ENCODE measurements at places on chromosomes 7 and 10.

- DNase-seq = no peak
Observed at GRCh38 chr7:37149051-37149772, 299.5 kb downstream of the ELMO1 start.

- no peak for DNase-seq
Observed at GRCh38 chr7:114218283-114218682, 196.3 kb upstream of the FOXP2 start.

GRCh38 chr7:139808427-139808826, 20.6 kb upstream of the TBXAS1 start:
- DNase-seq = no peak

DNA sequence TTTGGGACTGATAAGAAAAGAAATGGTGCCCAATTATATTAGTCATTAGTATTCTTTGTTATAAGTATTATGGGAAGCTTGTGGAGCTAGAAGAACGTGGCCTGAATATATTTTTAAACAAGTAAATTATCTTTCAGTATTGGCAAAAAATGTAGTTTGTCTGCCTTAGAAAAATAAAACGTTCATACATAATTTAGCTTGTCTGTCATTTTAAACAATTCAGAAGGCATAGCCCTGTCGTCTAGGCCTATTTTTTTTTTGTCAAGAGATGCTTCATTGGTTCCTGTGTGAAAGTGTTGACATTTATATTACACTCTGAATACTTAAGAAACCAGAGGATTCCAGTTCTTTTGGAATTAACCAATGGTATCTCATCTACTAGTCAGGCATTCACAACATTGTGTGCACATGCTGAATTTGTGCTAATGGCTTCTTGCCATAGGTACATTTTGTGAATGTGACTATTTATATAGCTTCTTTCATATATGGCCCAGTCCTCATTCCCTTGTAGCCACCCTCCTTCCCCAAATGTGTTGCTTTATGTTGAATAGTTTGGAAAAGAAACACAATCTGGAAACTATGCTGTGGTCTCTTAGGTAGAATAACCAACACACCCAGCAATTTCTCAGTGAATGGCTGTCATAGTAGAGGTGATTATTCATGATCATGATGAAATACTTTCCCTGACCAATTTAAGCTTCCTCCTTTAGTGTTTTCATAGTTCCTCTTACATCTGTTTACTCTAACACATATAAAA, 435.8 kb downstream of the EXOC4 start:
- no peak for DNase-seq

DNA sequence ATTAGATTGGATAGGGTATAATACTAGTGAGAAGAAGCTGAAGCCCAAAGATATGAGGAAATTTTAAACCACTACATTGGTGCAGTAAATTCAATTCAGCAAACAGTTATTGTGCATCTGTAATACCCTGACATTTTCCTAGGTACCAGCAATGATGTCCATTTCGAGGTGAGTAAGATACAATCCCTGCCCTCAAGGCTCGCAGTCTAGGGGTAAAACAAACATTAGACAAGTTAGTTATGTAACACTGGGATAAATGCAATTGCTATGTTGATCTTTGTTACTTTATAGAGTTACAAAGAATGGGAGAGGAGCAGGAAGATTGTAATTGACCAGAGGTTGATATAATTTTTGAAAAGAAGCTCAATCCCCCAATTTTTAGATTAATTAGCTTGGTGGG, 168.1 kb downstream of the PRKG1 start:
- no peak for DNase-seq

- DNase-seq = no peak
Observed at GRCh38 chr10:94403380-94404213, 1.3 kb downstream of the TBC1D12 start.

GRCh38 chr10:11684717-11685645, 57.2 kb upstream of the ECHDC3 start:
- DNase-seq = peak; percentile 66

GRCh38 chr7:143299840-143300239, 11.7 kb downstream of the CASP2 start:
- DNase-seq = peak; percentile 52

- DNase-seq = no peak
Observed at GRCh38 chr10:132685921-132686680, 99.8 kb downstream of the NKX6-2 start.

- DNase-seq = no peak
Observed at GRCh38 chr7:48398191-48398590, 226.9 kb downstream of the ABCA13 start.

GRCh38 chr7:97020601-97020995, 4.0 kb downstream of the DLX5 start:
- no peak for DNase-seq

DNA sequence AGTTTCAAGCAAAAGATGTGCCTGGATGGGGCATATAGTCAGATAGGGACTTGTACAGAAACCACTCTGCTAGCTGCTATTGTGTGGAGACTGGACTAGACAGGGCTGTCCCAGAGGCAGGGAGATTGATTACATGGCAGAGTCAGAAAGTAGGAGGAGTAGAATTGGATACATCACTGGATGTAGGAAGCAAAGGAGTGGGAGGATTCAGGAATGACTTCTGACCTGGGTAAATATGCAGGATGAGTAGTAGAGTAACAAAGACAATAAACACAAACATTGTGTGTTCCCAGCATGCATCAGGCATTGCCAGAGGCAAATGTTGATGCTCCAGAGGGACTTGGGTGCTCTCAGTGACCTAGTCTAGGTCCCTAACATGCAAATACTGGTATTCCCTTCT, 30.9 kb upstream of the MAT1A start:
- no peak for DNase-seq

GRCh38 chr7:140695381-140695780, 1.1 kb upstream of the NDUFB2 start:
- no peak for DNase-seq

GRCh38 chr7:4479367-4480039, 202.6 kb upstream of the FOXK1 start:
- peak; percentile 52 for DNase-seq

GRCh38 chr10:65176994-65177393, 1655.8 kb downstream of the REEP3 start:
- DNase-seq = no peak

- DNase-seq = no peak
Observed at GRCh38 chr7:17832820-17833355, 107.4 kb downstream of the SNX13 start.

GRCh38 chr10:131655101-131655849, 245.5 kb upstream of the PPP2R2D start:
- DNase-seq = no peak

- peak; percentile 64 for DNase-seq
Observed at GRCh38 chr10:6667679-6668270, 87.7 kb upstream of the PRKCQ start.

GRCh38 chr7:44052771-44053365, 8.4 kb downstream of the DBNL start:
- DNase-seq = no peak

DNA sequence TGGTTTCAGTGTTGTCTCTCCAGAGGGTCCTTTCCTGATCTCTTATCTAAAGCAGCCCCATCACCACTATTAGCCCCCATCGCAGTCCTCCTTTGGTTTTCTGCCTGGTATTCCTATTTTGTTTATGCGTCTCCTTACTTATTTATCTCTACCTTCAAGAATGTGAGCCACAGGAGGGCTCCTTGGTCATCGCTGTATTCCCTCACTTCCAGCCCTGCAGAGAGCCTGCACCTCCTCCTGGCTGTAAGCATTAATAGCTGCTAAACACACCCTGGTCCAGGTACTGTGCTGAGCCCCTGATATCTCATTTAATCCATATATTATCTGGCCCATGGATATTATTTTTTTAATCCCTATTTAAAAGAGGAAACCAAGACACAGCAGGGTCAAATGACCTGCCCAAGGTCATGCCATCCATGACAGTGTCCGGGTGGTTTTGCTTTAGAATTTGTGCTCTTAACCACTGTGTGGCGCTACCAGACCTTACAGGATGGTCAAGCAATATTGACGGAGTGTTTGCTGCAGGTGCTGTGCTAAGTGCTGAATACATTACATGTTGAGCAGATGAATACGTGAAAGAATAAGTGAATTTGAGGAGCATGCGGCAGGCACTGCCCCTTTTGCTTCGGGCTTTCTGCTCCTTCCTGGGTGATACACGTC, 227.2 kb downstream of the ADAM12 start:
- no peak for DNase-seq

DNA sequence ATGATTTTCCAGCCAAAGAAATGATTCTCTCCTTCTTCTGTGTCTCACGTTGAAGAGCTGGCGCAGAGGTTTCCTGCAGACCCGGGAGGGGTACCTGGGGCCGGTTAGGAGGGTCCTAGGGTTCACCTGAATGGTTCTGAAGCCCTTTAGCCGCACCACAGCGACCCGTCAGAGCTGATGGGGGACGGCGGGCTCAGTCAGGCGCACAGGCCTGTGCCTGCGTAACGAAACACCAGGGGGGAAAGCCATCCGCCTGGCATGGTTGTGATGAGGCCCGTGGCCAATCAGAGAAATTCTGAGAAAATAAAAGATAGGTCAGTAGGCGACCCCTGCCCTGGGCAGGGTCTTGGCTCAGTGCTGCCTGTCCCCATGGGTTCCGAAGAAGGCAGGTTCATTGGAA, 35.6 kb downstream of the FAM20C start:
- DNase-seq = no peak

GRCh38 chr10:13180788-13181187, 19.4 kb downstream of the MCM10 start:
- no peak for DNase-seq

GRCh38 chr7:131878777-131879176, 322.3 kb upstream of the PODXL start:
- DNase-seq = no peak

DNA sequence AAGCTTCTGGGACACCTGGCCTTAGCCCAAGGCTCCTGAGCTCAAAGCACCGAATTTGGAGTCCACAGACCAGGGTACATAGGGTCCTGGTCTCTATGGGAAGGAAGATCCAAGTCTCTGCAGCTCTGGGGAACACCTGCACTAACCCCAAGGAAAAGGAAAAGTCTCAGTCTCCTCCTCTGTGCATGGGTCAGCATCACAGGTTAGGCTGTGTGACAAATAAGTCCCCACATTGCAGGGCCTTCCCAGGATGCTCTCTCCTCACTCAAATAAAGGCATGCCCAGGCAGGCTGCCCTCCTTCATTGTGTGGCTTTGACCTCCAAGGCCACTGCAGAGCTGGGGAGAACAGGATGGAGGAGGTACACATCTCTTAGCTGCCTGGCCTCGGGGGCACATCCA, 121.0 kb upstream of the ZMIZ1 start:
- DNase-seq = no peak

- no peak for DNase-seq
Observed at GRCh38 chr10:123669886-123670285, 3.7 kb downstream of the GPR26 start.

DNA sequence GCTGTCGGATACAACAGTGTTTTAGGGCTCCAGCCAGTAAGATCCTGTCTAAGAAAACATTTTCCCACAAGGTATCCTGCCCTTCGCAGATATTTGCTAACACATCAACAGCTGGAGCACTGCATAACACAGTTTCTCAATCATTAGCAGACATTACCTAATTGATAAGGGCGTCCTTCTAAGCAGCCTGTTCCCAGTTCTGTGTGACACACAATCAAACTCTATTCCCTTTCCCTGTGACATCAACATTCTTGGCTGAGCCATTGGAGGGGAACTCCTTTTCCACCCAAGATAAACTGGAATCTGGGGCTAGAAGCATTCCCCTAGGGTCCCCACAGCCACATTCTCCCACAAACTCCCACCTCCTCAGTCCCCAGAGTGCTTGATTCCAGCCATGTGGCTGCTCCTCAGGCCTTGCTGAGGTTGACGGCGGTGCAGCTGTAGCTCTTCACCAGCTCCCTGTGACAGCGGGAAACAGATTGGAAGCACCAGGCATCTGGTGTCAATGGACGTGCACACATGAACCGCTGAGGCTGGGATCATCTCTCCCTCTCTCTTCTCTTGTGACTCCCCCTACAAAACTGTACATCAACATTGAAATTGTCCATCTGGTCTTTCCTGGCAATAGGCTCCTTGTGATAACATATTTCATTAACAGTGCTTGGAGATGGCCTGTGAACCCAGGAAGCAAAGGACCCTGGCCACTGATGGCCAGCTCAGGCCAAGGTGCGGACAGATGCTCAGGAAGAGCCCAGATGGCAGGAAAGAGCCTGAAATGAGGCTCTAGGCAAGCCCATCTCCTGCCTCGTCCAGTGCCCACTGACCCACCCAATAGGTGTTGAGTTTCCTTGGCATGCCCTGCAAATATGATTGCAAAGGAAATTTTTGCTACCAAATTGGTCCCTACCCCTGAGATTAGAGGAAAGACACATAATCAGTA, 131.1 kb upstream of the TBX20 start:
- no peak for DNase-seq

- DNase-seq = no peak
Observed at GRCh38 chr7:48116043-48116442, 27.0 kb downstream of the UPP1 start.

DNA sequence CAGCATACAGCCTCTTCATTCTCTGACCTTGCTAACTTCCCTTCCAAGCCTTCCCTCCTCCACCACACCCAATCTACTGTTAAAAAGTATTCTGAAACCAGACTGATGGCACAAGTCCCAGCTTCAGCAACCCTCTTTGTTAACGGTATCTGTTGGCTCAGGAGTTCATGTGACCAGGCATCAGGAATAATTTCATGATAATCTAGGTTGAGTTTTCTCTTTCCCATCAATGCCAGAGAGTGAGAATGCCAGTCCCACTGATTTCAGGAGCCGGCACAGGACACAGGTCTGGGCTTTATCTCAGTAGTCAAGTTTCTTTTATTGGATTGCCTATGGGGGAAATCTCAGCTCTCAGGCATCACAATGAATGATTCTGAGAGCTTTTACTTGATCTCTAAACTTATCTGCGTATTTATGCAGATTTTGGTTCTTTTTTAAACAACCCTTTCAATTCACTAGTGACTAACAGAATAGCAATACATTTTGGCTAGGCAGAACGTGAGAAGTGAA, 231.0 kb upstream of the LYZL1 start:
- no peak for DNase-seq

GRCh38 chr7:30162622-30163124, 27.9 kb downstream of the MTURN start:
- DNase-seq = no peak

GRCh38 chr10:29132551-29133111, 156.2 kb upstream of the LYZL1 start:
- DNase-seq = no peak

- DNase-seq = peak; percentile 56
Observed at GRCh38 chr10:11180228-11180627, 162.6 kb downstream of the CELF2 start.

- no peak for DNase-seq
Observed at GRCh38 chr7:114795475-114795874, 126.4 kb upstream of the MDFIC start.

GRCh38 chr7:100612730-100613390, 520 bp downstream of the MOSPD3 start:
- DNase-seq = peak; percentile 32

GRCh38 chr7:158407581-158408317, 179.9 kb downstream of the PTPRN2 start:
- DNase-seq = no peak

- DNase-seq = no peak
Observed at GRCh38 chr7:27197137-27198042, 2.5 kb downstream of the HOXA13 start.

- no peak for DNase-seq
Observed at GRCh38 chr7:116592445-116592844, 67.6 kb downstream of the CAV1 start.

- DNase-seq = peak; percentile 26
Observed at GRCh38 chr7:7271094-7271874, 88.9 kb downstream of the C1GALT1 start.

Measured in DND-41 (cell line).